ENCODE measurements at places on chromosomes 1 and 21.

- DNase-seq, result no peak
These were observed 19.5 kb downstream of the UBASH3A start for GRCh38 chr21:42423197-42423675.

DNA sequence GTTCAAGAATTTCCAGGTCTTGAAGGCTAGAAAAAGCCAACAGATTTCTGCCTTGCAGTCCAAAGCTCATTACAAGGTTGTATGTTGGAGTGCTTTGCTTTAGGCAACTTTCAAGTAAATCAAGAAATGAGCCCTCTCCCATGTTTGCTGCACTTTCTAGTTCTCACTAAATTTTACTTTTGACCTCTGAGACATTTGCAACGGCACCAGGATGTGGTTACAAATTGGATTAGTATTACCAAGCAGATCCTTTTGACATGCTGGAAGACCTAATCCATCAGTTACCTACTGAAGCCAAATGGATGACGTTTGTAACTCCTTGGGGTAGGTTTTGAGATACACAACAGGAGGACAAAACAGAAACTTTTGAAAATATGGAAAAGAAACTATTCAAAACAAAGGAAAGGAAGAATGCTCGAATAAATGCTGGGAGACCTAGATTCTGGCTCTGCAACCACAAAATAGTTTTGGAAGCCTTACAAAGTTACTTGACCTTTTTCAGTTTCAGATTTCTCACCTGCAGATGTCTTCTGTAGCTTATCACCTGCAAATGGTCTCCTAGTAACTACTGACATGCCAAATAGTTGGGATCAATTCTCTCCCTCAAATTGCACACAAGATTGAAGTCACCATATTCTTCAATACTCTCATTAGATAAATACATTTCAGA is 251.7 kb upstream of the ADGRL2 start:
- no peak for DNase-seq

DNA sequence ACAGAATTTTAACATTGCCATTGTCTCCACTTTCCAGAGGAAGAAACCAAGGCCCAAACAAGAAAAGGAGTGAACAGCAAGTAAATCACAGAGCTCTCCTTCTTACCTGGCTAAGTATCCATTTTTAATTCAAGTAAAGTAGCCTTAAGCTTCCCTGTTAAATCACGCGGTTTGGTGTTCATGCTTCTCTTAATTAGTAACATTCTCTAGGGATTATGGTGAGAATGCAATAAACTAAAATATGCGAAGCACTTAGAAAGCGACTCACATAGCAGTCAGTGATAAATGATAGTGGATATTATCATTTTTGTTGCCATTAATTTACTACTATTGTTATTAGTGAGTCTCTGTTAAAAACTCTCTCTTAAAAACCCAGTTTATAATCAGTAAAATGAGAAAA is 630.5 kb upstream of the TMPRSS15 start:
- no peak for DNase-seq

GRCh38 chr1:38340409-38340808 is 293.8 kb upstream of the POU3F1 start:
- DNase-seq, result no peak

GRCh38 chr1:235336903-235337302 is 8.5 kb downstream of the GGPS1 start:
- no peak for DNase-seq

DNA sequence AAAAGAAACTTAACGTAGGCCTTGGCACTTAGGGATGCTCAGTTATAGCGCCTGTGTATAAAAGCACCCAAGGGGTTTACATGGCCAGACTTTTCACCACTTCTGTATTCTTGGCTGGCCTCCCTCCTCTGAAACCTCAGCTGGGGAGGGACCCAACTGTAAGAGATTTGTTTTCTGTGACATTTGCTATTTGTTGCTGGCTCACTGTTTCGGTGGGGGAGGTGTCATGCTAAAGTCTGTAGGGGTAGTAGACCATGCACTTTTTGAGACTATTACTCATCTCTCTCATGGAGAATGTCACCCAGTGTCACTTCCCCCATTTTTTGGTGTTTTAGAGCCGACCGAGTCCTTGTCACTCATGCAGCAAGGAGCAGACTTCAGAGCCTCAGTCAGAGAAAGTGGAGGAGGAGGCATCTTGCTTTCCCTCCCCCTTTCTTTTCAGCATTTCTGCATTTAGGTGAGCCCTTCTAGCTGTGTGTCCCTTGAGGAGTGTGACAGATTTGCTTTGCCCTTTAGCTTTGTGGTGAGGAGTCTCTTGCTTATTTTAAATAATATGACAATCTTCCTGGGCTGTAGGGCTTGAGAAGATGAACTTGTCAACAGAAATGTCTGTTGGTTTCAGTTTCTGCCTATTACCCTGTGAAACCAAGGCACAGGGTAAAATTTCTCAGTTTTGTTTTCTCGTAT is 160.1 kb downstream of the FASLG start:
- DNase-seq, result peak; percentile 28

All from caudate nucleus (tissue), 63 donors.